Stimulated activated CD4-positive, alpha-beta T cell treated with anti-CD3 and anti-CD28 coated beads, Interleukin-12 subunit alpha, Interleukin-12 subunit beta, amount 100 ng/mL, for 48 hours (primary cell): ENCODE measurements at places on chromosomes 5 and 9.

DNA sequence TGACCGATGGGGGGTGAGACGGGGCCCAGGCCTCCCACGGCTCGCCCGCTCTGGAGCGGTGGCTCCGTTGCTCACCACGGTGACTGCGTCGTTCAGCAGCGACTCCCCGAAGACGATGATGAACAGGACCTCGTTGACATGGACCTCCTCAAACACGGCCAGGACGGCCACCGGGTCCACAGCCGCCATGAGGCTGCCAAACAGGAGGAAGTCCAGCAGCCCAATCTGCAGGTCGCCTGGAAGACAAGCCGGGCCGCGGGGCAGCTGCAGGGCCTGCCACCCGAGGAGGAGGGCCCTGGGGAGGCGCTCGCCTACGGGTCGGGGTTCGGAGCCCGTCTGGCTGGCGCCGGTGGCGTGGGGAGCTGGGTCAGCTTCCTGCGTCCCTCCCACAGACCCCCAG is 36.0 kb downstream of the SLC9A3 start:
- DNase-seq = no peak

- DNase-seq = no peak
Measured at GRCh38 chr9:92970467-92970923, 23.2 kb downstream of the FGD3 start.

- no peak for DNase-seq
Measured at GRCh38 chr5:40386289-40386688, 293.4 kb upstream of the PTGER4 start.

DNA sequence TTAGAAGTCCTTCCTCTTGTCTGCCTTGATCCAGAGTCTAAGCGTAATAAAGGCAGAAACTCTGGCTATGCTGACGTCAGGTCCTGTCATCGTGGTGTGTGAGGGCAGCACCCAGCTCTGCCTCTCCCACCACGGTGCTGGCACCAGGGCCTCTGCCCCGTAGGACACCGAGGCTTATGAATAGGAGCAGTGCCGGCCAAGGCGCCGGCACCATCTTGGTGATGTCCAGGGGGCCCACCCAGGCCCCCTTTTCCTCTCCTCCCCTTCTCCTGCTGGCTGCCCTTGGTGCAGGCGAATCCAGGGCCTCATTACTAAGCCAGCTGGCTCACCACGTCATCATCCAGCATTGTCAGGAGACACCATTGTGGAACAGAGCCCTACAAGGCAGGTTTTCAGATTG is 252.3 kb downstream of the FANCC start:
- no peak for DNase-seq

DNA sequence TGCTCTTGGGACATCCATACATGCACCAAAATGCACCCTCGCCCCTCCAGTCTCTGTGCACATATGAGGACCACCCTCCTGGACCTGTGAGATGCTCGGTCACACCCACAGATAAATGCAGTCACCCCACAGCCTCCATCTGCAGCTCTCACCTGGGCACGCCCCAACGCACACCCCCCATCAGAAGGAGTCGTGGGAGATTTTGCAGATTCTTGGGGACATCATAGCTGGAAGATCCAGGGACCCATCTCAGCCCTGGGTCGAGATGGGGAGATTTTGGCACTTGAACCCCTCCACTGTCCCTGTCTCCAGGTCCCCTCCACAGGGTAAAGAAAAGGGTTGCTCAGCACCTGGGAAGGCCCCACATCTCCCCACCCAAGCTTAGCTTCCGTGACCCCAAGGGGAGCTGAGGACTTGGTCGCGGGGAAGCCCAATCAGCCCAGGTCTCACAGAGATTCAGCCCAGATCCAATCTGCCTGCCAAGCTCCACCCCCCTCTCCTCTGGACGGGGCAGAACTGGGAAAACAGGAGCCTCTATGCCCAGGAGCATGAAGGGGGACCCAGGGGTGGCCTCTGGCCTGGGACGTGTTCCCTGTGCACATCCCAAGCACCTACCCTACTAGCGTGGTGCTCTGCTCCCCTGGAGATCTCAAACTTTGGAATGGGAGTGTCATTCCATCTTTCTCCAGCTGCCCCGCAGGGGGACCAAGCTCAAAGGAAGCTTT is 89.2 kb upstream of the LMX1B start:
- DNase-seq = no peak

GRCh38 chr5:103929338-103930013 is 366.9 kb upstream of the NUDT12 start:
- no peak for DNase-seq

GRCh38 chr9:7333719-7334118 is 465.9 kb downstream of the DMAC1 start:
- DNase-seq = no peak
